Inflammatory macrophage (primary cell): ENCODE measurements at places on chromosomes 5 and 9.

DNA sequence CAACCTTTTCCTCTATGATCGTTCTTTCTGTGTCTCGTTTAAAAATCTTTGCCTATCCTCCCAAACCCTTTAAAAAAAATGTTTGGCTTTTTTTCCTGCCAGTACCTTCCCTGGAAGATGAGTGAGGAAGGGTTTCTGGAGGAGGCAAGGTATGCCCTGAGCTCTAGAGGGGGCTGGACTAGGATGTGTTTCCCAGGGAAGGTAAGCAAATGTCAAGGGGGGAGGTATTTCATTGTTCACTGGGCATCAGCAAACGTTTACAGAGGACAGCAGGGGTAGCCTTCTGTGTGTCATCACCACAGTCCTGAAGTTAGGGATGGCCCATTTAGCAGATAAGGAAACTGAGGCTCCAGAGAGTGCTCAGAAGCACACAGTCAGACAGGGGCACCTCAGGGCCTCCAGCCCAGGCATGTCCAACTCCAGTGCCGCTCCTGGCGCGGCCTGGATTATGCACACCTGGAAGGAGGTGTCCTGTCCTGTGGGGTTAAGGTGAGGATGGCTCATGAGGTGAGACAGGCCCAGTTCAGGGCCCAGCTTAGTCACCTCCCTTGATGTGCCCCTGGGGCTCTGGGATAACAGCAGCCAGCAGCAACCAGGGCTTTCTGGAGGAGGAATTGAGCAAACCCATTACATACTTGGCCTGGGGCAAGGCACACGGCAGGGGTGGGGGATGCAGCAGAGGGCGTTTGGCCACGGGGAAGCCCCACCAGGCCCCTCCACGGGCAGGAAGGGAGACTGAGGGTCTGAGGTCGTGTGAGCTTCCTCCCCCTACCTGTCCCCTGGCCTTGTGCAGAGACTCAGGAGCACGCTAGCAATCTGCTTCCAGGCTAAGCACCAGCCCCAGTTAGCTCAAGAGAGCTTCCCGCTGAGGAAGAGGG lies 100.3 kb upstream of the LMX1B start:
- no peak for DNase-seq

DNA sequence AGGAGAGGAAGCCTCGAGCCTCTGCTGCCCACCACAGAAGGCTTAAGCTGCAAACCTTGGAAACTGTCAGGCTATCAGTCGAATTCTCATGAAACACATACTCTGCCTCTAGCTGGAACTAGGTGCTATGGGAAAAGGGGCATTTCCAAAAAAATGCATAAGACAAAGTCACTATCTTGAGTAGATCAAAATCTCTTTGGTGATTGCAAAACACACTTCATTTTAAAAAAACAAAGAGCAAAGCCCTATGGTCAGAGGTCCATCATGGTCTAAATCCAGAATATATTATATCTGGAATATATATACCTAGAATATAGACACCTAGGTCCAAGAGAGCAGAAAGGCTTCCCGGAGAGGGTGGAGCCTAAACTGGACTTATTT lies 59.8 kb downstream of the ENC1 start:
- DNase-seq, result no peak

- DNase-seq, result no peak
These were observed 242.1 kb downstream of the HCN1 start for GRCh38 chr5:45454114-45454513.

GRCh38 chr5:42858031-42858643 lies 46.4 kb upstream of the SELENOP start:
- DNase-seq, result no peak

DNA sequence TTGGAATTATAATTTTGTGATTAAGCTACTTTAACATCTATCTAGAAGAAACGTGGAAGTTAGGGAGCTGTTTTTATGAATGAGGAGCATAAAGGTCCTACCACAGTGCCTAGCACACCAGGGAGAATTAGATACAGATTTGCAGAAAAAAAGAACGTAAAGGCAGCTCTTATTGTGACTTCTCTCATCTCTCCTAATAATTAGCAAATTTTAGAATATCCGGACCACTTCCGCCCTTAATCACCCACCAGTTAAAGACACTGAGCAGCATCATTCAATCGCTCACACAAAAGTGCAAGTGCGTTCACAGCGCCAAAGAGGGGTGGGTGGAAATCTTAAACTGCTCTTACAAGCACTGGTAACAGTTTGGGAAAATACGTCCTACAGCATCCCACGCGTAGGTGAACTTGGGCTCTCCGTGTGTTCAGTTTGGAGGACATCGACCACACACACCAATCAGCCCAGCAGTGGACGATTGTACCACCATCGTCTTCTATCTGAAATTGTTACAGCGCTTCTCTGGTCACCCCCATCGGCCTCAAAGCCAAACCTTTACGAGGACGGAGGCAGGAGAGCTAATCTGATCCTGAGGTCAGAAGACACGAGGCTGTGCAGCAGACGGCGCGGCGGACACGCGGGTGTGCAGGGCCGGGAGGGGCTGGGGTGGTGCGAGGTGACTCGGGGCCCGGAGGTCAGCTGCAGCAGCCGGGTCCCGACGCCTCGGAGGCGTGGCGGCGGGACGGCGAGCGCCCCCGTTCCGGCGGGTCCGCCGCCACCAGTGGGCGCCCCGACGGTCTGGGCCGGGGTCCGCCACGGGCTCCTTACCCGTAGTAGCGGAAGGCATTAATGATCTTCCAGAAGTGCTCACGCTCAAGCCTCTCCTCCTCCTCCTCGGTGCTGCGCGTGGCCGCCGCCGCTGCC lies 646 bp downstream of the CARNMT1 start:
- DNase-seq, result peak; percentile 60

DNA sequence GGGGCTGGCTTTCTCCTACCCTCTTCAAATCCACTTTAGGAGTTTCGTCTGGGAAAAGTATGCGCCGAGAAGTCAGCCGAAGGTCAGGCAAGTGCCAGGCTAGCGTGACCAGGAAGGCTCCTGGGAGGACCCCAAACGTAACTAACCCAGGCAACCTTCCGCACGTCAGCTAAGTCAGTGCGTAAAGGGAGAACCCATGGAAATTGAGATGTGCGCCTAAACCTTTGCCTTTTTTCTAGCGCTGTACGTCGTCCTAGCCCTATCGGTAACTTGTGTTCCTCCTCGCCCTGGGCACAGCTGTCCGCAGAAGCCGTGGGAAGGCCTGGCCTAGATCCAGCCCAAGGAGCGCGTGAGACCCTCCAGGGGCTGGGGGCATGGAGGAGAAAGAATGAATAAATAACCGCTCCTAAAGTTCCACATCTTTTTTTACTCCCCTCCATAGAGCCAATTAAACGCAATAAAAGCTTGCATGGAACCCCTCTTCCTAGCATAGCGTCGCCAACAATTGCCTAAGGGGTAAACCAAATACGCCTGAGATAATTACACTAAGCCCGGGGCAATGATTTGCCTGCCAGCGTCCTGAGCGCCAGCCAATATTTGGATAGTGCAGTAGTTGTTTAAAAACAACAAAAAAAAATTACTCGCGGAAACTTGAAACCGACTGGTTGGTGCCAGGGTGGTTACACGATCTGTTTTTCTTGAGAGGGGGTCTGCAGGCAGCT lies 4.0 kb upstream of the FOXB2 start:
- DNase-seq, result no peak

DNA sequence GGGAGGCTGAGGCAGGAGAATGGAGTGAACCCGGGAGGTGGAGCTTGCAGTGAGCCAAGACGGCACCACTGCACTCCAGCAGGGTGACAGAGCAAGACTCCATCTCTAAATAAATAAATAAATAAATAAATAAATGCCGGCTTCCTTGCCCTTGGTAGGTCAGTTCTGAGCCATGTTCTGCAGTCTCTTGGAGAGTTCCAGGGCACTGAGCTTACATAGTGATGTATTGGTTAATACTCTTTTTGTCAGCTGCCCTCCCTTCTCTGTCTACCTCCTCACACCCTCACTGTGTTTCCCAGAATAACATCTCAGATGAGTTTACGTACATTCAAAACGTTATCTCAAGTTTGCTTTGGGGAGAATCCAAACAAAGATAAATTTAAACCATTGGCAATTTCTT lies 45.2 kb upstream of the FER start:
- DNase-seq, result no peak

DNA sequence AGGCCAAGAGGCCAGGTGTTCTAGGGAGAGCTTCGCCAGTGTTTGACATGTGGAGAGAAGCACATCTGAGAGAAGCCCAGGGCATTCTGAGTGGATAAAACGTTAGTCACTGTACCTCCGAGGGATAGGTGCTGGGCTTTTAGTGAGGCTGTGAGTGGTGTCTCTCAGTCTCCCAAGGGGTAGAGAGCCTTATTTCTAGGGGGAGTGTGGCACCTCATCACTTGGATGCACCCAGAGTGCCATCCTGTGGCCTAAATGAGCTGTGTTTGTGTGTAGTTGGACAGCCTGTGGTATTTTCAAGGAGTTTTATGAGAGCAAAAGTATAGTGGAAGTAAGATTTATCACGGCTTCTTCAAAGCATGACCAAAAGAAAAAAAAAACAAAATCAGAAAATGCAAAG lies 1046.9 kb upstream of the WWC1 start:
- no peak for DNase-seq

GRCh38 chr9:131801810-131802209 lies 61.9 kb upstream of the RAPGEF1 start:
- DNase-seq, result no peak

GRCh38 chr9:34689116-34689470 lies 2.0 kb downstream of the CCL19 start:
- DNase-seq, result no peak

- DNase-seq, result no peak
These were observed 128.9 kb downstream of the BARX1 start for GRCh38 chr9:93826209-93826608.

GRCh38 chr5:31218978-31219377 lies 25.5 kb downstream of the CDH6 start:
- no peak for DNase-seq

- no peak for DNase-seq
These were observed 15.6 kb downstream of the CIZ1 start for GRCh38 chr9:128175726-128176125.

GRCh38 chr5:43036409-43036808 lies 3.7 kb downstream of the ANXA2R start:
- no peak for DNase-seq

- DNase-seq, result no peak
These were observed 2.6 kb downstream of the VLDLR start for GRCh38 chr9:2624051-2624682.

- DNase-seq, result no peak
These were observed 162.1 kb downstream of the SMC2 start for GRCh38 chr9:104256031-104256695.

- no peak for DNase-seq
These were observed 110.1 kb downstream of the SLIT3 start for GRCh38 chr5:169190849-169191248.

DNA sequence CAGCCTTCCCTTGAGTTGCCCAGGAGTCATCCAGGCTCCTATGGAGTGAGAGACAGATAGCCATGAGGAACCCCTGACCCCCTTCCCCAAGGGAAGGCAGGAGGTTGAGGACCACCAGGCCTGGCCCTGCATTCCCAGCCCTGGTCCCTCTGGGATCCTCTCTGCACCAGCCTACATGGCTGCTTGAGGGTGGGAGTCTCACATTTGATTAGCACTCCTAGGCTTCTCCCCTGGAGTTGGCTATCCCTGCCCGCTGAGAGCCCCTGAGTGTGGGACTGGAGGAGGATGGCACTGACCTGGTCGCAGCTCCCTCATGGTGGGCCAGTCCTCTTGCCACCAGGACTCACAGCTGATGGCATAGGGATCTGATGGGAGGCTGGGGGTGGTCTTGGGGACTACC lies 46.7 kb downstream of the SAR1B start:
- DNase-seq, result no peak

DNA sequence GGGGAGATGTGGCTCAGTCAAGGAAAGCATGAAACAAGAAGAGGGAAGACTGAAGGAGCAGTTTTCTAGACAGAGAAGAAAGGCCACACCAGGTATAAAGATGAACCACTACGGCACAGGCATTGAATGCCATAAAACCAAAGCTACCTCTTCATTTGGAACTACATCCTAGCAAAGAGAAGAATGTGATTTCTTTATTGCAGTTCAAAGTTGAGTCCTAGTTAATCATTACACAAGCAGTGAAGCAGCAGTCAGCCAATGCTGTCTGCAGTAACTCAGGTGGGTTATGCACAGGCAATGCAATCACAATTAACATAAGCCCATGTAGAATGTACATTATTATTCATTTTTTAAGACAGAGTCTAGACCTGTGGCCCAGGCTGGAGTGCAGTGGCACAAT lies 21.7 kb upstream of the PCAT7 start:
- no peak for DNase-seq

GRCh38 chr5:126166368-126166767 lies 256.8 kb upstream of the GRAMD2B start:
- no peak for DNase-seq

DNA sequence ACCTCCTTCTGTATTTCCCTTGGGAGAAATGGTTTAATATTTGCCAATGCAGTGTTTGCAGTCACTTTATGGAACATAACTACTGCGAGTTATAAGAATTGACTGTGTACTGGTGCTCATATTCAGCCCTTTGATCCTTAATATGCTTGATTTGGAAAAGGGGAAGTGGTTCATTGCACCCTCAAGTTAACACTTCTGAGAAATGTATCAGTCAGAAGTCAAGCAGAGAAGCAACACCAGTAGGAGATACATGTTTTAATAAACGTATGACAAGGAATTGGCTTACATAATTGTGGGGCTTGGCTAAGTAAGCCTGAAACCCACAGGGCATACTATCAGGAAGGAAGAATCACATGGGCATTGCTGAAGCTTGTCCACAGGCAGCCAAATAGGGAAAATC lies 131.0 kb upstream of the SPRY4 start:
- DNase-seq, result peak; percentile 50

DNA sequence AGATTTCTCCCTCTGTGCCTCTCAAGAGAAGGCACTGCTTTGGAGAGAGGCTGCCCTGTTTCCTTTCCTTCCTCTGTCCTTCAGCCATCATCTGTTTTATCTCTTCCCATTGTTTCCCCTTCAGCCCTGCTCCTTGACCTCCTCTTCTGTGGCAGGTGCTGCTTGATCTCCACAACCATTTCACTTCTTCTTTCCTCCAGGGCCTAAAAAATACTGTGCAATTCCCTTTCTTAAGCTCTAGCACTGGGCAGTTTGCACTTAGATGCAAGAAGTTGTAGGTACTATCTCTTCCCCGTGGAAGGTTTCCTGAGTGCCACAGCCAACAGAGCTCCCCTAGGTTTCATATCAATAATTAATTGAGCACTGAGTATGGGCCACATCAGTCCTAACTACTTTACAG lies 8.8 kb upstream of the ADRB2 start:
- no peak for DNase-seq

DNA sequence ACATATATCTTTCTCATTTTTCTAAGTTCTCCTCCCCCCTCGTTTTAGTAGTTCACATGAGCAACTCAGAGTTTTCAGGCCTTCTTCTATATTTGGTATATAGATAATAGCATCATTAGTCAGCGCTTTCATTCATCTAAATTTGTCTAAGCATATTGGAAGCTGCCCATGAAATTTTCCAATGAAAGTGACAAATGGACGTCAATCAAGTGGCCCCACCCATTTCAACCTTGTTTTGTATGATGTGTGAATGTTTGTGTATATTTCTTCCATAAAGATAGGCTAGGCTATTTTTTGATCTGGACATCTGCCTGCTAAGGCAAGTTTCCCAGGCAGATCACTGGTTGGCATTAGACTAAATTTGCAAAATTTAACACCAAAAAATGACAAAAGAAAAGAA lies 104.0 kb upstream of the SSBP2 start:
- no peak for DNase-seq
